ENCODE measurements at places on chromosomes 4 and X.

DNA sequence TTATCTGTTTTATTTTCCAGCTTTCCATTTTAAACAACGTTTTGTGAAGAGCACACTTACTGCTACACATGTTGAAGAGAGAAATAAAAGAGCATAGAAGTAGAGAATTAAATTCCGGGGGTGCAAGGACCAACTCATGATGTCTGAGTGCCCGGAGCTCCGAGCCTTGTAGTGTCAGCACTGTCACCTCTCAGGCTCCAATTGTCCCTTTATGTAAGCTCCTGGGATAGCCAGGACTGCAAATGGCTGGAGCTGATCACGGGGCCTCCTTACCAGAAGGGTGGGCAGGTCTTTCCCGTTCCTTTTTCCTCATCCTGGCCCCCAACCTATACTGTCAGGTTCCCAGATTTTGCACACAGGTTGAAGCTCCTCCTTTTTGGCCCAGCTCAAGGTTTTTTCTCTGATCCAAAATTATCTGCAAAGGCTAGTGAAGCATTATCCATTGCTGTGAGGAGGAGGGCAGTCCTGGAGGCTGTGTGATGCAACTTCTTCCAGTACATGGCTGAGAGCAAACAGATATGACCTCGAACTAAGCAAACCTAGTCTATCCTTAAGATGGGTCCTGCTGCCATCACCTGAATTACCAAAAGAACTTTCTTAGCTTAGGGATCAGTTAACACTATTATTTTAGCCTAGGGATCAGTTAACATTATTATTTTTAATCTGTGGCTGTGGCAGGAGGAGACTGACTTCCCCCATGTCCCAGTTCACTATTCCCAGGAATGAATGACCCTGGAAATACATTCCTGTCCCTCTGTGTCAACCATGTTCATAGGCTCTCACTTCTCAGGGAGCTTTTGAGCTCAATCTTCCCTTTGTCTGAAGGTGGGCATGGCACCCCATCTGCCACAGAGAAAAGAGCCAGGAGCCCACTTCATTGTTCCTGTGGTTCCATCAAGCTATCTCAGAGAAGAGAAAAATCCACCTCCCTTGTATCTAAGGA lies at the start of gene FGG:
TSS of gene FGG (minus strand) at position 185 of the 943 bp plus-strand sequence. CDS start at position 138, 47 bp downstream.
- no peak for DNase-seq

DNA sequence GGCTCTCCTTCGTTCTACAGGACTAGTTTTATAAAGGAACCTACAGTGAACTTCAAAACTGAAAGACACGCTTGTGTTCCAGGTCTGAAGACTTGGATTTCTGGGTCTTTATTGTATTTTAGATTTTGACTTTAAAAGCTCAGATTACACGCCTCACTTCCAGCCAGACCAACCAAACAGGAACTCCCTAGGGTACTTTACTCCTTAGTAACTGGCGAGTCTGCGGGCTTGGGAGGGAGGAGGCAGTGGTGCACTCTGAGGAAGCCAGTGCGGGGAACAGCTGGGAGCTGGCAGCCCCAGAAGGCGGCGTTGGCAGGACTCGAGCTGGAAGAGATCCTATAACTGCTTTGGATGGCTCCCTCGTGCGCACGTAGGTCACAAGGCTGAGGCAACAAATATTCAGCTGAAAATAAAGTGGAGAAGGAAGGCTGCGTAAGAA lies 391 bp upstream of the PHKA1 start:
- DNase-seq, result no peak

GRCh38 chr4:94765648-94766047 lies 7.9 kb downstream of the BMPR1B start:
- no peak for DNase-seq

DNA sequence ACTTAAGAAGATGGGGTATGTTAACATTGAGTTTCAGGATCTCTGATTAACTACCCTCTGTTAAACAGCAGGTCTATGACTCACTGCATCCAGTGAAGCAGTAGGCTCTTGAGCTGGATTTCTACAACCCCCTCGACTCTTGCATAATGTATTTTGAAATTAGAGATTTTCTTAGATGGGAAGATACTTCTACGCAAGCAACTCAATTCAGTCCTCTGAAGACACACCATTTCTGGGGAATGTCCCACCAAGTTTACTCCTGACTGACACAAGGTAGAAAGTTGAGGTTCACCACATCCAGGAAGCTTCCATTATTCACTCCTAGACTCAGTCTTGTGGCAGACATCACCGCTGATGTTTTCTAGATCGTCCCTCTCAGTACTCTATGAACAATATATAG lies 12.9 kb downstream of the PALLD start:
- no peak for DNase-seq

GRCh38 chr4:138163171-138163570 lies 79.0 kb downstream of the SLC7A11 start:
- DNase-seq, result no peak

- no peak for DNase-seq
Observed at GRCh38 chrX:104270916-104271512, 16.3 kb upstream of the ESX1 start.

GRCh38 chr4:156690572-156690971 lies 281.0 kb downstream of the PDGFC start:
- no peak for DNase-seq

GRCh38 chr4:41709844-41710481 lies 38.6 kb downstream of the PHOX2B start:
- DNase-seq, result no peak

- DNase-seq, result no peak
Observed at GRCh38 chr4:180669680-180670079, 1573.5 kb upstream of the TENM3 start.

GRCh38 chr4:57053508-57053907 lies 56.7 kb downstream of the IGFBP7 start:
- no peak for DNase-seq

- no peak for DNase-seq
Observed at GRCh38 chrX:5771441-5771840, 457.2 kb downstream of the NLGN4X start.

DNA sequence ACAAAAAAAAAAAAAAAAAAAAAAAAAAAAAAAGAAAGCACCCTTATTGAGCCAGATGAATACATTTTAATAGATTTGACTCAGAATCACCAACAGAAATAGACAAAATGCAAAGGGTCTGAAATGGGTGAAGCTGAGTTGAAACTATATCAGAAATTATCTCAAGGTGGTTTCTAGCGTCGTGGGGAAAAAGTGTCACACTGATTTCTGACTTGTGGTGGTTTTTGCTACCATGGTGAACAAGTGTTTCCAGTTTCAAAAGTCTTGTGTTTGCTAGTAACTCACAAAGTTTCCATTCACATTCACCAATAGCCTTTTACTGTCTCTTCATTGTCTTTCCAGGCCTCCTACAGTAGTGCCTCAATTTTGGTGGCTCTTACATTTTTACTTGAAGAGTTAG lies 135.5 kb downstream of the ARHGAP24 start:
- no peak for DNase-seq

DNA sequence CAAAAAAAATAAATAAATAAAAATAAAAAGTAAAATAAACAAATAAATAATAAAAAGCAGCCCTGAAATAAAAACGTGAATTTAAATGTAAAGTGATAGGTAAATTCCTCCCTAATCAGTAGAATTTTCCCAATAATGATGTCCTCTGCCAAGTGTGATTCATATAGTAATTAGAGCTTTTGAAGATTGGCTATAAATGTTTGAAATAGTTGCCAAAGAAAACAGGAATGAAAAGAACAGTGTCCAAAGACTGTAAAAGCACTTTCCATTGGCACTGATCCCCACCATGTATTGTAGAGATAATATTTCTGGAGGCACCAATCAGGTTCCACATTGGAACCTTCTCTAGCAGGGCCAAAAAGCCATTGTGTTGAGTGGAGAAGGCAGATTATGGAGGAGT lies 25.9 kb upstream of the SMARCAD1 start:
- no peak for DNase-seq

GRCh38 chrX:13750204-13750603 lies 15.7 kb downstream of the OFD1 start:
- peak; percentile 24 for DNase-seq

- DNase-seq, result peak; percentile 60
Observed at GRCh38 chrX:130173190-130173895, 1.6 kb downstream of the RAB33A start.

DNA sequence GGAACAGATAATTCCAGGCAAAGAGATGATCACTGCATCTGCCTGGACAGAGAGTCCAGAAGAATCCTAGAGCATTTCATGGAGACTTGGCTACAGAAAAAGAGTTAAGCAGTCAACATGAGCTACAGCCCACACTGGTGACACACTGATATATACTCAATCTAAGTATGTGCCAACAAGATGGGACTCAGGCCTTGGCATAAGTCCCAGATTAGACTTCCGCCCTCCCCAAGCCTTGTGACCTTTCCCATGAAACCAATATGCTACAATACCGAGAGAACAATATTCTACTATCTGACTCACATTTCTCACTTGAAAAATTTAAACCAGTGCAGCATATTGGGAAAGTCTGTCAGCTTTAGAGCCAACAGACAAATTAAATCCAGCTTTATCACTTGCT lies 65.7 kb upstream of the SLITRK2 start:
- DNase-seq, result no peak

DNA sequence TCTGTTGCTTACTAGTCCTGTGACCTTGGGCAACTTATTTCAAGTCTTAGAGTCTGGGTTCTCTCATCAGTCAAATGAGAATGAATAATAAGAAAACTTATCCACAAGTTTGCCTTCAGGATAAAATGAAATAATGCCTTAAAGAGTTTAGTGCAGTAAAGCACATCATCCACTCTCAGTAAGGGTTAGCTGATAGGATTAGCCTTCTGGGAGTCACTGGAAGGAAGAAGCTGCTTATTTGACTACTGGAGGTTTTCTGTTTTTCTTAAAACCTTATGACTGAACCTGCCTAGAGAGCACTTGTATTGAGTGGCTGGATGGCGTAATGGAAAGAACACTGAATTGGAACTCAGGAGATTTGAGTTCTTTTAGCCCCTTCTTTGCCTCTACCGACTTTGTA lies 1.8 kb downstream of the RNF128 start:
- DNase-seq, result no peak

- no peak for DNase-seq
Observed at GRCh38 chr4:80261989-80262600, 4.4 kb upstream of the FGF5 start.

- no peak for DNase-seq
Observed at GRCh38 chr4:121100093-121100775, 27.9 kb upstream of the NDNF start.

DNA sequence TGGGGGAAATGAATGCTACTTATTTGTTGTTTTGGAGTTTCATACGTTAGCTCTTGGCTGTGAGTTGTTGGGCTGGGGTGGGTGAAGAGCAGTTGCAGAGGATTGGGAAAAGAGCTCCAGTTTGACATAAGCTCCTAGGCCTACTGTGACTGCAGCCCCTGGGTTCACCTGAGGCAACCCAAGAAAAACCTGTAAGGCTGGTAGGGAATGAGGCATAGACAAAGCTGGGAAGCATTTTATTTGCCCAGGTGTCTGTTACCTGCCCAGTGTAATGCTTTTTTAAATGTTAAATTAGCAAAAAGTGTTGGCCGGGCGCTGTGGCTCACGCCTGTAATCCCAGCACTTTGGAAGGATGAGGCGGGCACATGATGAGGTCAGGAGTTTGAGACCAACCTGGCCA lies 160.0 kb downstream of the FHIP1A start:
- DNase-seq, result no peak

DNA sequence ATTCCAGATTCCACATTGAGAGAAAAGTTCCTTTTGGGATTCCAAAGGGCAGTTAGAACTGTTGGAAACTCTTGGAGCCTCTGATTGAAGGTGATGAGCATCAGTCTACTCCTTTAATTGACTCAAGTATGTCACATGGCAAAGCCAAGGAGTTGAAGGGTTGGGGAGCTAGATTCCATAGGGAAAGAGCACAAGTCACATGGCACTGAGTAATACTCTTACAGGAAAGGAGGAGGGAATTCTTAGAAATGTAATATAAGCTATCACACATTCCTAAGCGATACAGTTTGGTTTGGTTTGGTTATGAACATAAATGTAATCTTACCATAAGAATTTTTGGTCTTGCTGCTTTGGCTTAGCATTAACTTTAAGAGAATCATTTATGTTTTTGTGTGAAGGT lies 15.7 kb downstream of the SPCS3 start:
- DNase-seq, result no peak

DNA sequence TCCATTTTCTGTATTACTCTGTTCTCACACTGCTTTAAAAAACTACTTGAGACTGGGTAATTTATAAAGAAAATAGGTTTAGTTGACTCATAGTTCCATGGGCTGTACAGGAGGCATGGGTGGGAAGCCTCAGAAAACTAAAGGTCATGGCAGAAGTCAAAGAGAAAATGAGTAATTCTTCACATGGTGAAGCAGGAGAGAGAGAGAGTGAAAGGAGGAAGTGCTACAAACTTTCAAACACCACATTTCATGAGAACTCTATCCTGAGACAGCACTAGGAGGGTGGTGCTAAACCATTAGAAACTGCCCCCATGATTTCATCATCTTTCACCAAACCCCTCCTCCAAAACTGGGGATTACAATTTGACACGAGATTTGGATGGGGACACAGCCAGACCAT lies 108.0 kb upstream of the PBDC1 start:
- DNase-seq, result no peak

DNA sequence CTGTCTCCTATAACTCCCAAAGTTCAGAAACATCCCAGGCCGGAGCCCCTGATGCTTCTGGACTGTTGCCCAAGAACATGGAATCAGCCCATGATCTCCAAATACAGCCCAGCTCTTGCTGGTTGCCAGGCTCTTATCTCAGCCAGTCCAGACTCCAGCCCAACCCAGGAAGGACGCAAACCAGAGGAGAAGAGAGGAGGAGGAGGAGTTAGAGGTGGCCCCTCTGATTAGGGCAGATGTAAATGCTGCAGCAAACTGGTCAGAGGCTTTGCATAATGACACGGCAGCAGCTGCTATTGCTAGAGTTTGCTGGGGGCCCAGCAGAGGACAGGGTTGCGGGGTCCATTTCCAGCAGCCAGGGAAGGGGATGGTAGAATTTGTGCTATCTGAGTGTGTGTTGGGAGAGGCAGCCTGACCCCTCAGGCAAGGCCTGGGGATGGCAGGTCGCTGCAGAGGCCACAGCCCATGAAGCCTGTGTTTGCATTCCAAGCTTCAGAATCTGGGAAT lies 4.2 kb upstream of the OTUD5 start:
- no peak for DNase-seq

DNA sequence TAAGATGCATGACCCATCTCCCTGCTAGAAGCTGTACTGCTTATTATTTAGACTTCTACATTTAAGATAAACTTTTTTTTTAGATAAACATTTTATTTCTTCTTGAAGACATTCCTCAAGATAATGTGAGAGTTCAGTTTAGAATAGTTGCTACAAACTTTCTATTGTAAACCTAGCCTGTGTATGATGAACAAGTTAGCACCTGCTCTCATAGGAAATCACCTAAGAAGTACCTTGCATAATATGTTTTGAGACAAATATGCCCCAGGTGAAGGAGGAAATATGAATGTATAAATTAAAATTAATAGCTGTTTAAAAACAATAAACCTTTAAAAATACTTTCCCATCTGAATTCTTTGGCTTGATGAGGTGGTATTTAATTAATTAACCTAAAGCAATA lies 35.6 kb downstream of the RASGEF1B start:
- no peak for DNase-seq
